Ecto neural progenitor cell (in vitro differentiated cells): ENCODE measurements at places on chromosomes 5 and 9.

GRCh38 chr9:23342291-23342690 is 483.7 kb downstream of the ELAVL2 start:
- DNase-seq: no peak

DNA sequence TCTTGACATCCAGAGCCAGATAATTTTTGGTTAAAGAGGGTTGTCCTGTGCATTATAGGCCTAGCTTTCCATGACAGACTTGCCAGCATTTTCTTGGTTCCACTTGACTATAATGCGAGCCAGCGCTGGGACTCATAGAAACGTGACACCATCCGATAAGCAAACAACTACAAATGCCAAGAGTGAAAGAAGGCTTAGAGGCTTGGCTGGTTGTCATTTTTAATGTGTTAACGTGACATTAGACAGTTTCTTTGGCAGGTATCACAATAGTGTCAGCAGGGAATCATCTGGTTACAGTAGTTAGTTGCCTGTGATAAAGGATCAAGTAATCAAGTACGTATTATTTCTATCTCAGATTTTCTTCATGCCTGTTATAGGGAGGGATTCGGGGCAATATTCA is 20.0 kb upstream of the LIFR start:
- no peak for DNase-seq

- no peak for DNase-seq
Observed at GRCh38 chr5:167447466-167448375, 843.7 kb upstream of the WWC1 start.

DNA sequence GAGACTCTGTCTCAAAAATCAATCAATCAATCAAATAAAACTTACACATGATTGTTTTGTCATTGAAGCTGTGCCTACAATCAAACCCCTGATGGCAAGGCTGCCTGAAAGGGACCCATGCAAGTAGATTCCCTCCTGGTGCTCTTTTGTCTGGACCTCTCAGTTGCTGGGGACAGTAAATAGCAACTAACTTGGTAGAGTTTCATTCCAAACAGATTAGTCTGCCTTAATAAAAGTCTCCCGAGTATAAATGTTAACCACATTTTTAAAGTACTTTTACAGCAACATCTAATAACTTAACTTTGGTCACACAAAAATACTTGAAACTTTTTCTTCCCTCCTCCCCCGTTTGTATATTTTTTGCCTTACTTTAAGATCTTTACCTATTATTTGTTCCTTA is 105.5 kb downstream of the FEM1C start:
- no peak for DNase-seq

DNA sequence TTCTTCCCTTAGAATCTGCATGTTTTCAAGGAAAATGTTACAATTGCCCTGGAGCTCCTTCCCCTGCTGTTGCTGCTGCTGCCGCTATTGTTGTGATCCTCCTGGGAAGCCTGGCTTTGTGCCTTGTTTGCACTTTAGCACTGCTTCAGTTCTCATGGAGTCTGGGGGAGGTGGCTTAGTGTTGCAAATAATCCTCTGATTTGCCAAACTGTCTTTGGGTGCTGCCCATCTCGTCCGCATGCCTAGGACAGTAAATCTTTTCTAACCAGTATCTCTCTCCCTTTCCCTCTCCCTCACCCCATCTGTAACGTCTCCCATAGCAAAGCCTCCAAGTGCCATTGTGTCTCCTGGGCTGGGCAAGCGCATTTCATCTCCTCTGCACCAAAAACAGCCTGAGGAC is 30.3 kb downstream of the FAM240B start:
- DNase-seq: peak; percentile 67

- DNase-seq: no peak
Observed at GRCh38 chr9:37956904-37957663, 53.2 kb upstream of the SLC25A51 start.

GRCh38 chr5:8185852-8186251 is 316.9 kb downstream of the MTRR start:
- DNase-seq: no peak

GRCh38 chr9:129111528-129112151 is 425 bp downstream of the PTPA start:
- no peak for DNase-seq

GRCh38 chr5:43728581-43728980 is 125.6 kb downstream of the NNT start:
- DNase-seq: no peak

DNA sequence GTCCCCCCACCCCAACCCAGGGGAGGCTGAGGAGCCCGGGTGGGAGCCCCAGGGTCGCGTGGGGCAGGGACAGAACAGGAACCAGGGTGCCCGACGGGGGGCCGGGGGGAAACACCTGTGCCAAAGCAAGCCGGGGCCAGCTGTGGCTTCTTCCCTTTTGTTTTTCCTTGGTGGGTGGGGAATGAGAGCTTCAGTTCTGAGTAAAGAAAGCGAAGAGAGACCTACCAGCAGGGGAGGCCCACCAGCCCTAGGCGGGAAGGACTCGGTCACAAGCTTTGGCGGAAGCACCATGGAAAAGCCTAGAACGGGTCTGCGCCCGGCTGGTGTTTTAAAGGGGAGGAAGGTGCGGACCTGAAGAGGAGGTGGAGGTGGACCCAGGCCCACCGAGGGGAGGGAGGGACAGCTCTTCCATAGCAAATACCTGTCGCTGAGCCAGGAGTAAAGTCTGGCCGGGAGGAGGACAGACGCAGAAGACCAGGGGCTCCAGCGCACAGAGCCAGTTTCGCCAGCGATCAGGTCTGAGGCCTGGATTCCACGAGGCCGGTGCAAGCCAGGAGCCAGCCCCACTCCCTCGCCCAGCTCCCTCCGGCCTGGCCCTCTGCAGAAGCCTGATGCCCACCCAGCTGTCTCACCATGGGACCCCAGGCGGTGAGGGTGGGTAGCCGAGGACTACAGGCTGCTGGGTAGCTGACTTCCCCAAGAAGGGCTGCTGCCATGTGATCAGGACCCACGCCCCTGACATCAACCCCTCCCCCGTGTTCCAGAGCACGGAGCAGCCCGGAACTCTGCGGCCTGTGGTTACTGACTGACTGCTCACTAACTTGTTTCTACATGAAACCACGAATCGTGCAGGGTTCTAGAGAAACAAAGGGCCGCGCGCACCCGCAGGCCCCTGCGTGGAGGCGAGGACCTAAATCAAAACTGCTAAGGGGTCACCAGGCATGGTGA is 849 bp upstream of the MGAT1 start:
- DNase-seq: peak; percentile 81

DNA sequence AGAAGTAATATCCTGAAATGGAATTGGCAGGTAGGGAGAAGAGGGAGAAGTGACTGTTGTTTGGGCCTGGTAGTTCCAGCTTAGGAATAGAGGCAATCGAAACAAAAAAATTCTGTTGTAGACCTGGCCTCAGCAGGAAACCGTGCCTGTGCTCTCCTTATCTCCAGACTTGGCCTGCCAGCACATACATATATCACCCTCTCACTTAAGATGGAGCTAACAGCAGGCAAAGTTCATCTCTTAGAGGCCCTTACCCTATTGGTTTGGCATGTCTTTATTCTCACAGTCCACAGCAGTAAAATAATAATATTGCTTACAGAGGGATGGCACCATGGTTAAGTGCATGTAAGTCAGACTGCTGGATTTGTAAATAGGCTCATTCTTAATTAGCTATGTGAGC is 19.6 kb upstream of the TNC start:
- DNase-seq: no peak

GRCh38 chr5:10741661-10742060 is 19.4 kb downstream of the DAP start:
- DNase-seq: no peak

- no peak for DNase-seq
Observed at GRCh38 chr5:92504346-92504745, 1076.7 kb downstream of the NR2F1-AS1 start.

DNA sequence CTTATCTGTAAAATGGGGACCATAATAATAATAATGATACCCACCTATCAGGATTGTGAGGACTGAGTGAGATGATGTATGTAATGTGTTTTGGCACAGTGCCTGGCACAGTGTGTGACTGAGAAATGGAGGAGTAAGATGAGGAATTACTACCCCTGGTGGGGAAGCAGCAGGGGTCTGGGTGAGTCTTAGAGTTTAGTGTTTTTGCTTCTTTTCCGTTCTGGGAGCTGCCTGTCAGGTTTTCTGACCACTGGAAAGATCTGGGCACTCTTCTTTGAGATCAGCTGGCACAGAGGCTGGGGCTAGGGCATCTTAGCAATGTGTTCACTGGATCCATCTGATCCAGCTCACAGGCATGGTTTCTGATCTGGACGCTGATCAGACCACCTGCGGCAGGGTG is 8.5 kb downstream of the LCP2 start:
- DNase-seq: no peak

DNA sequence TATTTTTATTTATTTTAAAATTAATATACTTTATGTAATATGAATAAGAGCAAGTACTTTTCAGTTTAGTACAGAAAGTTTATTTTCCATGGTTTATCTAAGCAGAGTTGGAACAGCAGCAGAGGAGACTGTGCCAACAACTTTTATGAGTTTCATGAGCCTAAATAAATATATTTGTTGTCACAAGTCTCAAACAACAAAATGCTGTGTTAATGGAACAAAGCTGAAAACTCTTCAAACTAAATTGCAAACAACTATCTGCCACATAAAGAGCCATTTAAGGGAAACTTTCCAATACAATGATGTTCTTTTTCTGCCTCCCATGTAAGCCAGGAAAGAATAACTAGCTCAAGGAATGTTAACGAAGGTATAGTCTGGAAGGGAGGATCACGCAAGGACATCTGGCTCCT is 96.1 kb downstream of the FBN2 start:
- no peak for DNase-seq

GRCh38 chr9:125549465-125549871 is 157.5 kb downstream of the MAPKAP1 start:
- no peak for DNase-seq

DNA sequence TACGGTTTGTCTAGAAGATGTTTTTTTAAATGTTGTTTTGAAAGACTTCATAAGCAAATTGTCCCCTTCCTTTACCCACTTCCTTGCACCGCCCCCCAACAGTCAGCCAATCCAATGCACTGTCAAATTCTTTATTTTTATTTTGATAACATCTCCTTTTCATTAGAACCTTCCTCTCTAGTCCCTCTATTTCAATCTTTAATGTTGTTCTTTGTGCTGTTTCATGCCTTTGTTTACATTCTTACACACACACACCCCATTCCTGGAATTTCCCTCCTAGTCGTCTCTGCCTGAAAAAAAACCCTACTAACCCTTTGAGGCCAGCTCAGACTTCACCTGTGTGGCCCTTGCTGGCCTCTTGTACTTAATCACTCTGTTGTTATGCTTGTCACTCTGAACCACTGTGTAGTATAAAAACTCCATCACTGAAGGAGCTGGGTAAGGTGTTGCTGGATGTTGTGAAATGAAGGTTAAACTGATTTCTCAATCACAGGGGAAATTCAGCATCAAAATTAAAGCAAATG is 133.4 kb downstream of the UGCG start:
- no peak for DNase-seq

DNA sequence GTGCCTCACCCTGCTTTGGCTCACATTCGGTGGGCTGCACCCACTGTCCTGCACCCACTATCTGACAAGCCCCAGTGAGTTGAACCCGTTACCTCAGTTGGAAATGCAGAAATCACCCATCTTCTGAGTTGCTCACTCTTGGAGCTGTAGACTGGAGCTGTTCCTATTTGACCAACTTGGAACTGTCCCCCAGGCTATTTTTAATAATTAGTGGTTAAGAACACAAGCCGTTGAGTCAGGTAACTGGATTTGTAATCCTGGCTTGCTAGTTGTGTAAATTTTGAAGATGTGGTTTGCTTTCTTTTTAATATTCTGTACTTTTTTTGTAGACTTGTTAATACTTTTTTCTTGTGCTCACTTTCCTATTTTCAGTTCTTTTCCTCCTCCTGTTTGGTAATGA is 81.2 kb downstream of the CNTLN start:
- DNase-seq: no peak

GRCh38 chr9:116435706-116436105 is 251.4 kb upstream of the TRIM32 start:
- no peak for DNase-seq

DNA sequence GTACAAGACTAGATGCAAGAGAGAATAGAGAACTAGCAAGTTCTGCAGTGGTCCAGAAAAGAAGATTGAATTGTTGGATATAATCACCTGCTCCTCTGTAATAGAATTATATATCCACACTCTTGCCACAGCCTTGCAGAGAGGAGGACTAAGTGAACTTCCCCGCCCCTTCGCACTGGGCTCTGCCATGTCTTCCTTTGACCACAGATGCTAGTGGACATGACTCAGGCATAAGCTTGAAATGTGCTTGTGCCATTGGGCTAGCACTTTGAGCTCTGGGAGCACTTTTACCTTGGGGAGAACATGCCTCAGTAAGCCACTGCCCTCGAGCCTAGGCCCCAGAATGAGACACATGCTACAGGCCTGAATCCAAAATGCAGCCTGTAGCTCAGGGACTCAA is 113.5 kb upstream of the RASA1 start:
- no peak for DNase-seq

GRCh38 chr5:11394933-11395332 is 509.3 kb downstream of the CTNND2 start:
- no peak for DNase-seq

- DNase-seq: no peak
Observed at GRCh38 chr5:150505816-150506215, 2.1 kb upstream of the NDST1 start.

- DNase-seq: no peak
Observed at GRCh38 chr9:98175762-98176161, 16.7 kb downstream of the CORO2A start.

DNA sequence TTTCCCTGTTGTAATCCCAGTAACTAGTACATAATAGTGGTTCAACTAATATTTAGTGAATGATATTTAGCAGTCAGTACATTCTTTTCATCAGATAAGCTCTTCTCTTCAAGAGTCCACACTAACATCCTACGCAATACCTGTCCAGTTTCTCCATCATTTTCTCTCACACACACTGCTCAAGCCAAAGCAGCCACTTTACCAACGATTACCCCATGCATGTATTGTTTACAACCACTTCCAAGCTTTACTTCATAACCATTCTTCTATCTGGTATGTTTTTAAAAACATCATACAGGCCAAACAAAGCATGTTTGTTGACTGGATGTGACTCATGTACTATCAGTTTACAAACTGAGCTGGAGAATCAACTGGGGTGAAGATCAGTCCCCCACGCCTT is 7.3 kb downstream of the UBTD2 start:
- no peak for DNase-seq

- no peak for DNase-seq
Observed at GRCh38 chr5:59256331-59256730, 637.2 kb downstream of the PDE4D start.

DNA sequence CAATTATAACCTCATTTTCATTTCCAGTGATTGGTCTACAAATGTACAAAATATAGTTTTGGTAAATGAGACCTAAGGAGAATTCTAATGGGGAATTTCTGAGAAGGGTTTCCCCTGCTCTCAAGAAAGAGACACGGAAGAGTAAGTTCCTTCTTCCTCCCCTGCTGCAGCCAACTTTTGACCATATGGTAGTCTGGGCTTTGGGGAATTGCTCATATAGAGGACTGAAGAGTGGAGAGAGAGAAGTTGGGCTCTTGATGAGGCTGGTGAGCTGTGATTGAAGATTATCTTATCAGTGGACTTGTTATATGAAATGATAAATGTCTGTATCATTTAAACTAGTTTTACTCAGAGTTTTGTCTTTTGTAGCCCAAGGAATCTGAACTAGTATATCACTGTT is 4.3 kb upstream of the LNPEP start:
- no peak for DNase-seq
